ENCODE measurements at places on chromosomes 2 and 18. TPM values are rescaled to one million over a fixed set of nuclear protein-coding genes. Genes with fewer than 3 reads are reported as not detected.

CFAP221 gene
- 3.0 TPM for total RNA-seq

PLGLB2 gene
- total RNA-seq = 2.2 TPM

SPATA3 gene
- total RNA-seq = not detected

ANKRD62 gene
- not detected for total RNA-seq

MATN3 gene
- 1.3 TPM for total RNA-seq

PROC gene
- total RNA-seq = not detected

HAUS1 gene
- 94.9 TPM for total RNA-seq

GULP1 gene
- total RNA-seq = 43.8 TPM

NEU2 gene
- not detected for total RNA-seq

FEV gene
- not detected for total RNA-seq

SPC25 gene
- 39.3 TPM for total RNA-seq

CGREF1 gene
- 2.1 TPM for total RNA-seq

REEP1 gene
- total RNA-seq = 12.3 TPM
